Panc1 (cell line): ENCODE measurements at places on chromosomes 3 and 15. TPM values are rescaled to one million over a fixed set of nuclear protein-coding genes. Genes with fewer than 3 reads are reported as not detected.
A peak's percentile ranks its signal among the peaks of the same experiment; 100 is the strongest.

ANKUB1 gene
- total RNA-seq = not detected

CPN2 gene
- total RNA-seq = 0.08 TPM

SH2D7 gene
- not detected for total RNA-seq

TRH gene
- total RNA-seq = not detected

FBXL22 gene
- 0.54 TPM for total RNA-seq

PPP1R14D gene
- total RNA-seq = 0.64 TPM

IGSF11 gene
- 0.33 TPM for total RNA-seq

STAB1 gene
- 0.39 TPM for total RNA-seq

HRH1 gene
- total RNA-seq = 4.6 TPM

- DNase-seq = no peak
Measured at GRCh38 chr3:4533489-4534443, 40.6 kb downstream of the ITPR1 start.

DNA sequence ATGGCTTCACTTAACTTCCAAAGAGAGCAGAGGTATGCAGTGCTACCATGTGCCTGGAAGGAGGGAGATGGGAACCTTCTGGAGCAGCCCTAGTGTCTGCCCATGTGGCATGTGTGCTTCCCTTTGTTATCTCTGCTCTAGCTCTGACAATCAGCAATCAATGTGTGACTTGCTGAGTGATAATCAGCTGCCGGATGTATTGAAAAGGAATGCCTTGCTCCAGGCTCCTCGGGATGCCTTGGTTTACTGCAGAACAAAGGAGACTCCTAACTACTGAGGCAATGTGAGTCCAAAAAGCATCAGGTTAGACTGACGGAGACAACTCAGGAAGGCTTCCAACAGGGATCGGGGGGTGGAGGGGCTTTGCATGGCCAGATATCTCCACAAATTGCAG, 36.0 kb upstream of the CORO2B start:
- DNase-seq = no peak

DNA sequence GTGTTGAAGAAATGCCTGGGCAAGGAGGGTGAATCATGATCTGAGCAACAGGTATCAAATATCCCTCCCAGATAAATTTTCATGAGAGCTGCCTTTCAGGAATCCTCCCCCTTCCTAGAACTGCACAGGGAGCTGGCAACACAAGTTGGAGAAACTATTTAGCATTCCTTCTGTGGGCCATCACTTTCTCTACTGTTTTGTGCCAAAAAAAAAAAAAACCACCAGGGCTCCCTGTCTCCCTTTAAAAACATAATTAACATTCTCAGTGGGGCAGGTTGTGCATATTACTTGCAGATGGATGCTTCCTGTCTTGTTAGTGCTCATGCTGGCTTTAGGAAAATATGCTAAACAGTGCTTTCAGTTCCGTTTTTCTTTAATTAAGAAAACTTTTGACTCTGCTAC, 234.9 kb upstream of the LMCD1 start:
- DNase-seq = no peak

- no peak for DNase-seq
Measured at GRCh38 chr15:93073465-93073952, 15.5 kb downstream of the RGMA start.

GRCh38 chr3:187931770-187932278, 186.6 kb upstream of the BCL6 start:
- DNase-seq = no peak

DNA sequence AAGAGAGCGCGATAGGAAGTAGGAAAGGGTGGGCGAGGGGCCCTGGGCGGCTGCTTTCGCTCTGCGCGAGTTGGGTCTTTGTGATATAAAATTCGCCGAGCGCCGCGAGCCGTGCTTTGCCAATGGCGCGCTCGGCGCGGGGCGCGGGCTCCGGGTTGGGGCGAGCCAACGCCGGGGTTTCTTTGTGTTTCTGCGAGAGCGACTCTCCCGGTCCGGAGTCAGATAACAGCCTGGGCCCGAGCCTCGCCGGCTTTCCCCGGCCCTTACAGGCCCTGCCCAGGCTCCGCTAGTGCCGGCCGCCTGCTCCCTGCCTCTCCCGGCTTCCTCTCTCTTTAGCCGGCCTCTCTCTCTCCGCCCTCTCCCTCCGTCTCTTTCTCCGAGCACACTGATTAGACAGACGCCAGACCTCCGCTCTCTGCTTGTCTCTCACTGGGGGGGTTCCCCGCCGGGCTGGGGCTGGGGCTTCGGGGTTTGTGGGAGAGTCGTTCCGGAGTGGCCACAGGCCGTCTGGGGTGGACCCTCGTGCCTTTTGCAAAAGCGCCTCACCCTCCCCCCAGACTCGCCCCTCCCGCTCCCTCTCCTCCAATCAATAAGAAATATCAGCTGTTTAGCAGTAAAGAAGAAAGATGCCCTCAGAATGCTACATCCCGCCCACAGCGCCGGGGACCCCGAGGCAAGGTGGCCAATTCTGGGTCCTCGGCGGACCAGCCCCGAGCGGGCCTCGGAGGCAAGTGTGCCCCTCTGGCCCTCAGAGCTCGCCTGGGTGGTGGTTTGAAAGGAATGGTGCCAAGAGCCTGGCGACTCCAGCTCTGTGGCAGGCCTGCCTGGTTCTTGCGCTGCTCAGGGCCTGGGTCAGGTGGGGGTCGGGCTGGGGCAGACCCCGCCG, 2.9 kb downstream of the NR2F2 start:
- DNase-seq = no peak

DNA sequence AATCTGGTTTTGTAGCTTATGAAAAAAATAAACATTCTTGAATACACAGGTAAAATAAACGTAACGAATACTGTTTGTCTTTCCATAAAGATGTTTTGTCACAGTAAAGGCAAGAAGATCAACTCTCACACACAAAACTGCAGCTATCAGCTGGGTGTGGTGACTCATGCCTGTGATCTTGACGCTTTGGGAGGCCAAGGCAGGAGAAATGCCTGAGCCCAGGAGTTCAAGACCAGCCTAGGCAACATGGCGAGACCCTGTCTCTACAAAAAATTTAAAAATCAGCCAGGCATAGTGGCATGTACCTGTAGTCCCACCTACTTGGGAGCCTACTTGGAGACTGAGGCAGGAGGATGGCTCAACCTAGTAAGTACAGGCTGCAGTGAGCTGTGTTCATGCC, 39.6 kb downstream of the CBLB start:
- no peak for DNase-seq

- DNase-seq = no peak
Measured at GRCh38 chr3:146928421-146929059, 323.4 kb upstream of the PLSCR5 start.

- DNase-seq = no peak
Measured at GRCh38 chr15:33801954-33802353, 166.3 kb upstream of the CHRM5 start.

GRCh38 chr15:43977072-43977884, 150.5 kb downstream of the WDR76 start:
- no peak for DNase-seq

- DNase-seq = no peak
Measured at GRCh38 chr3:46565077-46565476, 1.0 kb downstream of the LRRC2 start.

DNA sequence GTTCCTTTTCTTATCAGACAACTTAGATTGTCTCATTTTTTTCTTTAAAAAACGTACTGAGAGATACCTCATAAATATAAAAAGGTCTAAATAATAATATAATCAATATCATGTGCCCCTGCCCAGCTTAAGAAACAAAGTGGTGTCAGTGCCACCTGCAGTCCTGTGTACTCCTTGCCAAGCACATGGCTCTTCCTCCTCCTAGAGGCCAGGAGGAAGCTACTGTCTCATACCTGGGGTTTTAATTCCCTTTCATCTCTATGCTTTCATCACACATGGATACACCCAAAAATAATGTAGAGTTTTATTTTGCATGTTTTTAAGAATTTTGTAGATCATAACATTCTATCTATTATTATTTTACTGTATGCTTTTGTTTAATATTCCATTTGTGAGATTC, 98.6 kb upstream of the C15orf61 start:
- DNase-seq = no peak

GRCh38 chr15:66294157-66294931, 976 bp downstream of the DIS3L start:
- peak; percentile 15 for DNase-seq

GRCh38 chr3:132232231-132232792, 84.9 kb upstream of the ACP3 start:
- no peak for DNase-seq

- peak; percentile 58 for DNase-seq
Measured at GRCh38 chr3:116000311-116000710, 377.0 kb downstream of the GAP43 start.

GRCh38 chr15:79036323-79036722, 54.3 kb downstream of the RASGRF1 start:
- no peak for DNase-seq

DNA sequence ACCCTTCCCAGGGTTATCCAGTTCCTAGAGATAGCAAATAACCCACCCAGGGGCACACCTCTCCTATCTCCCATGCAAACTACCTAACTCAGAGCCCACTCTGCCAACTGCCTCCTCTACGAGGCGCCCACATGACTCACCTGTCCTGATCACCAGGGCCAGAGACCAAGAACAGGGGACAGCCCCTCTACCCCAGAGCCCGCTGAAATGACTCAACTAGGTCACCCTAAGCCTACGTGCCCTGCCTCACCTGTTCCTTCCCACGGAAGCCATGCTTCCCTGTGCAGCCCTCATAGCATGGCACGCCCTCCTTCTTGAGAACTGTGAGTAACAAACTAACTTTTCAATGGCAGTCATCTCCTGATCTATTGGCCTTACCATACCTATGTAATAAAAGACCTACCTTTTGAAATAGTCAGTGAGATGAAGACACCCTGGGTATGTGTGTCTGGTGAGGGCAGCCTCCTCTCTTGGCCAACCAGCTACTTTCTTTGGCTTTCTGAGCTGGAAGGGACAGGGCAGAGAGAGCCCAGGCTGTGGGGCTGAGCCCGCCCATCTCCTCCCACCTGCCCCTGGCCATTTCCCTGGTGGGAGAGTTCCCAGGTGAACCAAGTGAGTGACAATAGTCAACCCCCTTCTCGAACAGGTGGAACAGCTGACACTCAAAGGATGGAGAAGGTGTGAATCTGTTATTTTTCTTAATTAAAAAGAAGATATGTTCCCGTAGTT, 25.5 kb upstream of the PRR23E start:
- DNase-seq = no peak

- DNase-seq = no peak
Measured at GRCh38 chr3:16090706-16091105, 83.8 kb upstream of the GALNT15 start.

DNA sequence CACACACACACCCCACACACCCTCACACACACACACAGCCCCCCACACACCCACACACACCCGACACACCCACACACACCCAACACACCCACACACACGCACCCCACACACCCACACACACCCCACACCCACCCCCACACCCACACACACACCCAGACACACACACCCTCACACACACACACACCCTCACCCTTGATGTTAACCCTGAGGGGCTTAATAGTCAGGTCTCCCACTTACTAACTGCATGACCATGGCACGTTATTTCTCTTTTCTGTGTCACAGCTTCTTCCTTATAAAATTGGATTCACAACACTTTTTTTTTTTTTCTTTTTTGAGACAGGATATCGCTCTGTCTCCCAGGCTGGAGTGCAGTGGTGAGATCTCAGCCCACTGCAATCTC, 2.8 kb downstream of the GRM2 start:
- no peak for DNase-seq

DNA sequence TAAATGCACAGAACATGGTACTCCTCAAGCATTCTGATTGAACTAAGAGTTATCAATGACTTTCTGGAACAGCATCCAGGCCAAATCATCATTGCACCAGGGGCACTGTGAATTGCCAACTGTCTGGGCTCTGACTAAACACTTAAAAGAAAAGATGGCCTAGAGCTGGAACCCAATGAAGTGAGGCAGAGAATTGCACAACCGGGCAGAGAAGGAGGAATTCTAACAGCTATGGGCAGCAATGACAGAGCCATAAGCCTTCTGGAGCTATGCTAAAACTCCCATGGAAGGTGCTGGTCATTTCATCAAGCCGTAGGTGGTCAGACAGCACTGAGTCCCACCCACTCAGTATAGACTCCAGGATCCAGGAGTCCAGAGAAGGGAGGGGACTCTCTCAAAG, 48.1 kb upstream of the OXTR start:
- DNase-seq = no peak

- no peak for DNase-seq
Measured at GRCh38 chr3:111809186-111809585, 49.9 kb upstream of the PHLDB2 start.

DNA sequence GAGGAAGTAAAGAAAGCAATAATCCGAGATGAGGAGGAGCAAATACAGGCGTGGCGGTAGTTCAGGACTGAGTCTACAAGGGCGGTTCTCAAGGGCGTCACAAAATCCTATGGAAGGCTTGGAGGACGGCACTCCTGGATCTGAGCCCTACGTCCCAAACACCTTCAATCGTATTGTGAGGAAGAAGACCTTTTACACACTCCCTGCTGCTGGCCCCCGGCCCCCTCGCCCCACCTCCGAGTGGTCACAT, 747 bp downstream of the PLD1 start:
- no peak for DNase-seq

DNA sequence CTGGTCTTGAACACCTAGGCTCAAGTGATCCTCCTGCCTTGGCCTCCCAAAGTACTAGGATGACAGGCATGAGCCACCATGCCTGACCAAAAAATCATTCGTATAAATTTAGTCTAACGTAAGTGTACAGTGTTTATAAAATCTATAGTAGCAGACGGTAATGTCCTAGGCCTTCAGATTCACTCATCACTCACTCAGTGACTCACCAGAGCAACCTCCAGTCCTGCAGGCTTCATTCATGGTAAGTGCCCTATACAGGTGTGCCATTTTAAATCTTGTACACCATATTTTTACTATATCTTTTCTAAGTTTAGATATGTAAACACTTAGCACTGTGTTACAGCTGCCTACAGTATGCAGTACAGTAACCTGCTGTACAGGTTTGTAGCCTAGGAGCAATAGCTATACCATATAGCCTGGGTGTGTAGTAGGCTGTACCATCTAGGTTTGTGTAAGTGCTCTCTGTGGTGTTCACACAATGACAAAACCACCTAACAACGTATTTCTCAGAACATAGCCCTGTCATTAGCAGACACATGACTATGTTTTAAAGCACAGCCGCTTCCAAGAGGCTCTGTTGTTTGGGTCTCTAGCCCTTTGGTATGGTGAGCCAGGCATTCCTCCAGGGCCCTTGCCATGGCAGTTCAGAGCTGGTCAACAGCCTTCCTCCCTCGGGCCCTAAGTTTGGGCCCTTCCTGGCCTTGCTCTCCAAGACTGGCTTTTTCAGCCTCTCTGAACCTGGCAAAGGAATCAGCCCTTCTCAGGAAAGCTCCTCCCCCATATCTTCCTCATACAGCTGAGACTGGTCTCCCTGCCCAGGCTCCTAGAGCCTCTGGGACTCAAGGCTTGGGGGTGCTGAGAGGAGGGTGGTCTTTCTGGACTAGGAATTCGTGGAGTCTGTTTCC, 1.9 kb upstream of the CCDC9B start:
- DNase-seq = no peak

DNA sequence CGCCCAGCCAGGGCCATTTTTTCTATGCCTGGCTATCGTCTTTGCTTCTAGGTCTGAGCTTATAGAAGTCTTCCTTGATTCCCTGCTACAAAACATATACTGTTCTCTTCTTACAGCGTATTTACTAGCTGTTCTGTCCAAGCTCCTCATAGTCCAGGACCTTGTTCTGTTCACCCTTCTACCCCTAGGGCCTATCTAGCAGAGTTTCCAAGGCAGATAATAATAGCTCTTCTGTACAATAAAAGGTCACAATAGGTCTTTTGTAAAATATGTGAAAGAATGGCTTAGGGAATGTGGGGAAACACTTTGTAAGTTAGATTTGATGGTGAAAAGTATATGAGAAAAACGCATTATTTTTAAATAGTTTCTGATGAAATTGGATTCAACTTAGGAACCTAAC, 158.2 kb downstream of the P3H2 start:
- DNase-seq = no peak
